ENCODE measurements at places on chromosomes 5 and 9.
A peak's percentile ranks its signal among the peaks of the same experiment; 100 is the strongest.

GRCh38 chr9:3875361-3876132 lies 349.7 kb upstream of the RFX3 start:
- DNase-seq = no peak

DNA sequence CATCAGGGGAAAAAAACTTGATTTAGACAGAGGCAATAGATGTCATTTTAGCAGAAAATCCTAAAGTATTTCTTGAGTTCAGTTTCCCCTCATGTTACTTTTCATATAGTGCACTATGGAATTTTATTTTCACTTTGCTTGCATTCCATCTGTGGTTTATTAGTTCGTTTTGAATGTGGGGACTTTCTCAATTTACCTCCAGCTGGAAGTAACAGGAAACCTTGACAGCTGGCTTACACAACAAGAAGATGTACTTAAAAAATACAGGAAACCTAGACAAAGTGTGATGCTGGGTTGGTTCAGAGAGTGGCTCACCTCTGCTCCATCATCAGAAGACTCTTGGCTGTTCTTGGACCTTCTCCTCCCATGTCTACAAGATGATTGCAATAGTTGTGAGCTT lies 567.0 kb downstream of the CETN3 start:
- no peak for DNase-seq

GRCh38 chr5:60372786-60373185 lies 327.2 kb downstream of the DEPDC1B start:
- DNase-seq = no peak

- no peak for DNase-seq
Observed at GRCh38 chr9:72092820-72093219, 32.4 kb upstream of the C9orf57 start.

- DNase-seq = no peak
Observed at GRCh38 chr5:24407466-24407865, 237.3 kb downstream of the CDH10 start.

DNA sequence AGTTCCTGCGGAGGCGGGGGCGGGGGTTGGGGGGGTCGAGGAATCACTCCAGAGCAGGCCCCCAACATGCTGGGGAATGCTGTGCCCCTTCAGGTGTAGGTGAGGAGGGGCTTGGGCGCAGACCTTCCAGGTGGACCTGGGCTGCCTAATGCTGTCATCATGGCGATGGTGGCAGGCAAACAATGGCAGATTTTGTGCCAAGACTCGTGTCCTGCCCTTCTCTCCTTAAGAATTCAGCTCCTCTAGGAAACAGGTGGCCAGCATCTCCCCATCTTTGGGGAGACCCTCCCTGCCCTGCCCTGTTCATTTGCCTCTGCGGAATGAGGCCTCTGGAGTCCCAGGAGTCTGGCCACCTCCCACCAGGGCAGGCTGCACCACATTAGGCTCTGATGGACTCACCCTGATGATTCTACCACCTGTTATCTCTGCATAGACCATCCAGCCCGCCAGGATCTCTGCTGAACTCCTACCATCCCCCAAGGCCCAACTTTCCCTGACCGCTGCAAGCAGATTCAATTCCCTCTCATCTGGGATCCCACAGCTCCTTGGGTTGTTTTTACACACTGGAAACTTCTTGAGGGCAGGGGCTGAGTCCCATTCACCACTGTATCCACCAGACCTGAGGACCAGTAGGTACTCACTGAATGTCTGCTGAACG lies 10.9 kb upstream of the SLC25A51 start:
- no peak for DNase-seq

DNA sequence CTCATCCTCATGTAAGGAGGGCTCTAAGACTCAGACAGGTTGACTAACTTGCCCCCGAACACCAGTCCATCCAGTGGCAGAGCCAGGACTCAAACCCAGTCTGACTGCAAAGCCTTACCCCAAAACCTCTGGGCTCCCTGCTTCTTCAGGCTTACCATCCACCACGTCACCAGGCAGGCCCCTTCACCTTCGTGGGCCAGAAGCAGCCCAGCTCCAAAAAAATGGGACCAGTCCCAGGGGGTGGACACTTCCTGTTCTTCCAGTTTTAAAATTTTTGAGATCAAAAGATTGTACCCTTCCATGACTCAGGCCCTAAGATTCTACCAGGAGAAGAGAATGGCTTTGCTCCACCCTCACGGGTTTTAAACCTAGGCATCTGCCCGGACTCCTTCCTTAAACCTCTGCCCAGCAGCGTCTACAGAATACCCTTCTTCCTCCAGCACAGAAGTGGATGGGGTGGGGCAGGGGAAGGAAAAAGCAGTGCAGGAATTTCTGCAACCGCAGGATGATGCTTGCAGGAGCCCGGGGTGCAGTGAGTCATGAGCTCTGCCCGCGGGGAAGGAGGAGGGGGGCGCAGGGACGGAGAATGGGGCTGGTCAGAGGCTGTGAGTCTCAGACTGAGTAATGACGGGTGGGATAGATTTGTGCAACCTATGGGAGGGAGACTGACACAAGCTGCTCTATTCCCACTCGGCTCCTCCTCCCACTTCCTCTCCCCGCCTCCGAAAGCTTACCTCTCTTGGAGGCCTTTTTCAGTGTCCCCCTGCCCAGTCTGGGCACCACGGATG lies 50.4 kb upstream of the STXBP1 start:
- no peak for DNase-seq

- DNase-seq = no peak
Observed at GRCh38 chr5:167565189-167565954, 726.1 kb upstream of the WWC1 start.

DNA sequence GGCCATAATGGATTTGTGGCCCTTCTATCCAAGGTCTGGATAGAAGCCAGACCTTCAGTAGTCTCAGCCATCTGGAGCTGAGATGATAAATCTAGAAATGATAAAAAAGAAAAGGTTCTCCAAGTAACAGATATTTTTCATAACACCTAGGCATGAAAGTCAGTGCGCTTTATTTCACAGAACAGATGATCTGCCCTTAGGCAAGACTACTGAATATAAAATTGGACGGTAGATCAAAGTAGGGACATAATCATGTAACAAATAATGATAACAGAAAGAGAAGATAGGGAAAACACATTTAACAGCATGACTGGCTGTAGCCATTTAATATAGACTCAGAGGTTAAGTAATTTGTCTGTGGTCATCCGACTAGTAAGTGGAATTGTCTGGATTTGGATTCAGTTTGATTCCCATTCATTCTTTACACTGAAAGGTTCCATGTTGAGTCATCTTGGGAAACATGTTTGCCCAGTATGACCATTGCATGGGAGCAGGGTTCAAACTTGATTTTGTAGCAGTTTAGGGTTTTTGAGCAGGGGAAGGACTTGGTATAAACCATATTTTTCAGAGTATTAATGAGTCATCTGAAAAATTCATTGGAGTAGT lies 4.1 kb upstream of the CAVIN4 start:
- DNase-seq = no peak

DNA sequence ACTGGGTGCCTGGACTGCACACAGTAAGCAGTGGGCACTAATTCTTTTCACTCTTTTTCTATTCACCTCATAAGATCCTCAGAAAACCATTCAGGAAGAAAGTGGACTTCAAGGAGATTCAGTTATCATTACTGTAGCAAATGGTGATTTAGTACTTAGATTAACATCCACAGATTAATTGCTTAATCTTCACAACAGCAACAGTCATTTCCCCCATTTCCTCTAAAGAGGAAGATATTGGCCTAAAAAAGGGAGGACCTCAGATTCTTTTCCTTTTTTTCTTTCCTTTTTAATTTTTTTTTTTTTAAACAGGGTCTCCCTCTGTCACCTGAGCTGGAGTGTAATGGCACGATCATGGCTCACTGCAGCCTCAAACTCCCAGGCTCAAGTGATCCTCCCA lies 64.4 kb downstream of the AUH start:
- DNase-seq = no peak

- DNase-seq = no peak
Observed at GRCh38 chr5:133235696-133236426, 184.0 kb downstream of the HSPA4 start.

- DNase-seq = no peak
Observed at GRCh38 chr5:171268700-171269620, 40.1 kb upstream of the TLX3 start.

GRCh38 chr5:100901821-100902341 lies 1.2 kb downstream of the ST8SIA4 start:
- peak; percentile 36 for DNase-seq

- DNase-seq = no peak
Observed at GRCh38 chr9:87672586-87672985, 53.3 kb upstream of the CTSL start.

DNA sequence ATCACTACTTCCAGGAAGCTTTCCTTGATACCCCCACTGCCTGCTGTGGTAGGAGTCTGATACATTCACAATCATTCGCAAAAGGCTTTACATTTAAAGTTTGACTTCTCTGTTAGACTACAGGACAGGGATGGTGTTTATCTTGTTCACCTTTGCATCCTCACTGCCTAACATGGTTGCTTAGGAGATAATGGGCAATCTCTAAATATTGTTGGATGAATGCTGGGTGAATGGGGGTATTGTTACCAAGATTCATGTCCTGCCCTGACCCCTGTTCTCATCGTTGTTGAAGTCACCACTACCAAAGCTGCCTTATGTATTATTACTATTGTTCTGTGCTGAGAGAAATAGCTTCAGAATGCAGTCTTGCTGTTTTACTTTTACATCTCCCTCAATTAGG lies 7.7 kb upstream of the TMEFF1 start:
- DNase-seq = no peak

Measured in activated naive CD4-positive, alpha-beta T cell treated with anti-CD3 and anti-CD28 coated beads, Interleukin-2, amount 50 U/mL, for 16 hours (primary cell).